ENCODE measurements at places on chromosomes 16 and 17. TPM values are rescaled to one million over a fixed set of nuclear protein-coding genes. Genes with fewer than 3 reads are reported as not detected.

RAB26 gene
- 2.7 TPM for polyA plus RNA-seq

DNA sequence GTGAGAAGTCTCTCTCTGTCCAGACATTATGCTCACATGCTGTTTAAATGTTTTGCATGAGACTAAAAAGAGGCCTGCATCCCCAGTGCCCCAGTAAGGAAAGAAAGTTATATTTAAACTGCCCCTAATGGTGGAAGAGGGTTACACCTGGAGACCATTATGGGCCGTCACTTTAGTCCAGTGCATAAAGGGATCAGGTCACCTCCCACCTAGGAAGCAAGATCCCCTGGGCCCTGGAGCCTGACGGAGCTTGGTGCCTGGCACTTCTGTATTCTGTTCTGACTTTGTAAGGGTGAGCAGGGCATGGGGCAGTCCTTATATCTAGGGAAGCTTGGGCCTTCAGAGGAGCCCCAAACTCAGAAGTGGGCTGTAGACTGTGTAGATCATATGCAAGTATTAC is 67.9 kb downstream of the CPPED1 start:
- DNase-seq, result no peak

DNA sequence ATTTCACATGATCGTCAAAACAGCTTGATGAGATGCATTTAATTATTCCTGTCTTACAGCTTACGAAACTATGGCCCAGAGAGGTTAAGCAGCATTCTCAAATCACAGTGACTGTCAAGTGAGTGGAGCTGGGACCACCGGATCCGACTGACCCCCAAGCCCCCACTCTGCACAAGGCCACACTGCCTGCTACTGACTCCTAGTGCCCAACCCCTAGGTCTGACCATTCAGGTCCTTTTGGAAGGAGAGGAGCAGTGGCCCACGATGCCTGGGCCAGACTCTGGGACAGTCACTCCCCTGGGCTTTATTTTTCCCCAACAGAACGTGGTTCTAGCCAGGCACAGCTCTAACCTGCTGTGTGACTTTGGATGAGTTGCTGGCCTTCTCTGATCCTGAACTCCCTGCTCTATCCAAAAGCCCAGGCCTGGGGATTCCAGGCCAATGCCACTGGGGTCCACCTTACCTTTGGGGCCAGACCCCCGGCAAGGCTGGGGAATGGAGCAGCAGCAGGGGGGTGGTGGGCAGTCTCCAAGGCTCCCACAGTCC is 9.9 kb downstream of the TSPOAP1 start:
- no peak for DNase-seq

SGCA gene
- polyA plus RNA-seq, result 1.5 TPM

- no peak for DNase-seq
Measured at GRCh38 chr17:15154618-15155017, 110.5 kb downstream of the PMP22 start.

GRCh38 chr16:24717411-24717810 is 12.0 kb upstream of the TNRC6A start:
- no peak for DNase-seq

DNA sequence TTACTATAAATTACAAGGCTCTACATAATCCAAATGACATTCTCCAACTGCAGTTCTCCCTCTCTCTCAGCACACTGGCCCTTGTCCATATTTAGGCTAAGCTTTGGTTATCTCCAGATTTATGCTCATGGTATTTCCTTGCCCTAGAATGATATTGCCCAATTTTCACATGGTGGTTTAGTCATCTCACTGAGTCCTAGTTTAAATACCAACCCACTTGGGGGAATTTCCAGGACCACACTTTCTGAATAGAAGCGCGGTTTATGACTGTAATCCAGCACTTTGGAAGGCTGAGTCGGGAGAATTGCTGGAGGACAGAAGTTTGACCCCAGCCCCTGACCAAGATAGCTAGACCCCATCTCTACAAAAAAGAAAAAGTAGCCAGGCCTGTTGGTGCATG is 280.1 kb upstream of the MON1B start:
- DNase-seq, result no peak

DNA sequence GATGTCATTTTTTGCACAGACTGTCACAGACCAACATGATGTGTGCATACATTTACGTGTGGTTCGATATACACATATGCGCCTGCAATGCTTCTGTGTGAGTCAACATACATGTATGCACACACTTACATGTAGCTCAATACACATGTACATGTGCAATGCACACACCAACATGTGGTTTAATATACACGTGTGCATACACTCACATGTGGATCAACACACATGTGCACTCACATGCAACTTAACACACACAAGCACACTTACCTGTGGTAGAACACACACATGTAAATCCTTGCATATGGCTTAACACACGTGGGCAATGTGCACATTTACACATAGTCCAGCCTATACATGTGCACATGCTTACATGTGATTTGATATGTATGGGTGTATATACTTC is 97.5 kb downstream of the CYLD start:
- no peak for DNase-seq

CPHXL gene
- not detected for polyA plus RNA-seq

- DNase-seq, result no peak
Measured at GRCh38 chr17:58492238-58493121, 4.3 kb upstream of the HSF5 start.

DNA sequence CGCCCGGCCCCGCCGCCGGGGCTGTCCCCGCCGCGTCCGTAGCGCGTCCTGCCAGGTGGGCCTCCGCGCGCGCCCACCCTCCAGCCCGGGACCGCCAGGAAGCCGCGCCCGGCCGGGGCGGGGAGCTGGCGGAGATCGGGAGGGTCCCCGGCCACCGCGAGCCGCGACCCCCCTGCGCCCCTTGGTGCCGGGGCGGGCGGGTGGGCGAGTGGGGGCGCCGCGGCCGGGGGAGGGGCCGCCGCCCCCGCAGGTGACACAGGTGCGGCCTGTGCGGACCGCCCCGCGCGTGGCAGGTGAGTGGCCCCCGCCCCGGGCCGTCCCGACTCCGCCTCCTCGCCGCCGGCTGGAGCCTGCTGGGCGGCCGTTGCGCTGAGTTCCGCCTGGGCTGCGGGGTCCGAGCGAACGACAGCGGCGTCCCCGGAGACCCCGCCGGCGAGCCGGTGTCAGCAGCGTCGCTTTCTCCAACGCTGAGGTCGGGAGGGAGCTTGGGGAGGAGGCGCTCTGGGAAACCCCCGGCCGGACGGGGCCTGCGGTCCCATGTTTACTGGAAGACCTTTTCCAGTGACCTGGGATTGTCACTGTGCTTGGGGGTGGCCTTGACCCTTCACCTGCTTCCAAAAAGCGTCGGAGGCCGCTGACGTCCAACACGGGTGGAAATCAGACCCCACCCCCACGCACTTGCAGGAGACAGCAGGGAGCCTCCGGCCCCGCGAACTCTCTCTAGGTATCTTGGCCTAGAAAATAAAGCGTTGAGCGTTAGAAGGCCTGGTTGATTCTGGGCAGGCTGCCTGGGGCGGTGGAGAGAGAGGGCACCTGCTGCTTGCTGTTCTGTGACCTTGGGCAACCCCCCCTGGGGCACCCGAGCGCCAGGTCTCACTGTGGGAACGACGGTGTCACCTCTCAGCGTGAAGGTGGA is 542 bp downstream of the KLHL36 start:
- DNase-seq, result no peak

Data from left renal pelvis (tissue), 4 donors.